ENCODE measurements at places on chromosomes 13 and 19.

DNA sequence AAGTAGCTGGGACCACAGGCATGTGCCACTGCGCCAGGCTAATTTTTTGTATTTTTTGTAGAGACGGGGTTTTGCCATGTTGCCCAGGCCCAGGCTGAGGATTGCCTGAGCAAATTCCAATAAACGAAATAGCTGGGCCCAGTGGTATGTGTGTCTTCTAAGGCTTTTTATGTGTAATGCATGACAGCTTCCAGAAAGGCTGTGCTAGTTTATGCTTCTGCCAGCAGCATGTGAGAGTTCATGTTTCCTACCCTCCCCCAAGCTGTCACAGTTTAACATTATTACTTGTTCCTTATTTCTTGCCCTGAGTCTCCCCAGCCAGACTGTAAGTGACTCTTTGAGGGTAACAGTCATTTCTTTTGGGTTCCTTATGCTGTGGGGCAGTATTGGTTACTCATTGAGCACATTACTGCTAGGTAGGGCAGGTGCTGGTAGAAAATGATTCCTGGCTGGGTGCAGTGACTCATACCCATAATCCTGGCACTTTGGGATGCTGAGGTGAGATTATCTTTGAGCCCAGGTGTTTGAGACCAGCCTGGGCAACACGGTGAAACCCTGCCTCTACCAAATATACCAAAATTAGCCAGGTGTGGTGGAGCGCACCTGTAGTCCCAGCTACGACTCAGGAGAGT, 13.6 kb downstream of the GPATCH1 start:
- peak; percentile 74 for DNase-seq

GRCh38 chr13:21216332-21216731, 39.9 kb downstream of the MRPL57 start:
- no peak for DNase-seq

- no peak for DNase-seq
Observed at GRCh38 chr13:71137101-71137500, 729.9 kb downstream of the DACH1 start.

DNA sequence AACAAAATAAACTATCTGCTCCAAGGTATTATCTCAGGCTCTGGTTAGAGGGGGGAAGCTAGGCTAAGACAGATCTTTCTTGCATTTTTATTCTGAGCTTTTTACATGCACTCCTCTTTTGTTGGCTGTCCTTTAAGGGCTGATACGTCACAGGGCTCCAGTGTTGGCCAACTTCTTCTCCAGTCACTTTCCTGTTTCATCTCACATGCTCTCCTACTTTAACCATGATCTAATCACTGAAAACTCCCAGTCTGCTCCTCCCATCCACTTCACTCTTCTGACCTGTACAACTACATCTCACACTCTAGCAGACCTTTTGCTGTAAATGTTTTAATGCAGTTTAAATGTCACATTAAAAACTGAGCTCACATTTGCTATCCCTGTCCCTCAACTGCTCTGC, 510.0 kb upstream of the KLF12 start:
- no peak for DNase-seq

- DNase-seq = no peak
Observed at GRCh38 chr19:43505941-43506340, 1.4 kb upstream of the PHLDB3 start.

DNA sequence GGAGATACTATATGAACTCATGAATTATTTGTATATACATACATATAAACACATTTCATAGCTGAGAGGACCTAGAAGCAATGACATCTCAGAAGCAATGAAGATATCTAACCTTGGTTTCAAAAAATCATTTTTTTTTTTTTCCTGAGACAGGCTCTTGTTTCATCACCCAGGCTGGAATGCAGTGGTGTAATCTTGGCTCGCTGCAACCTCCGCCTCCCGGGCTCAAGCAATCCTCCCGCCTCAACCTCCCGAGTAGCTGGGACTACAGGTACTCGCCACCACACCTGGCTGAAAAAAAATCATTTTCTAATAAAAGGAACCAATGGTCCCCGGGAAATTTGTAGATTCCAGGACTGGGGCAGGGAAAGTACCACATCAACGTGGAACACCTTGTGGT, 4.0 kb downstream of the ZNF565 start:
- DNase-seq = no peak

DNA sequence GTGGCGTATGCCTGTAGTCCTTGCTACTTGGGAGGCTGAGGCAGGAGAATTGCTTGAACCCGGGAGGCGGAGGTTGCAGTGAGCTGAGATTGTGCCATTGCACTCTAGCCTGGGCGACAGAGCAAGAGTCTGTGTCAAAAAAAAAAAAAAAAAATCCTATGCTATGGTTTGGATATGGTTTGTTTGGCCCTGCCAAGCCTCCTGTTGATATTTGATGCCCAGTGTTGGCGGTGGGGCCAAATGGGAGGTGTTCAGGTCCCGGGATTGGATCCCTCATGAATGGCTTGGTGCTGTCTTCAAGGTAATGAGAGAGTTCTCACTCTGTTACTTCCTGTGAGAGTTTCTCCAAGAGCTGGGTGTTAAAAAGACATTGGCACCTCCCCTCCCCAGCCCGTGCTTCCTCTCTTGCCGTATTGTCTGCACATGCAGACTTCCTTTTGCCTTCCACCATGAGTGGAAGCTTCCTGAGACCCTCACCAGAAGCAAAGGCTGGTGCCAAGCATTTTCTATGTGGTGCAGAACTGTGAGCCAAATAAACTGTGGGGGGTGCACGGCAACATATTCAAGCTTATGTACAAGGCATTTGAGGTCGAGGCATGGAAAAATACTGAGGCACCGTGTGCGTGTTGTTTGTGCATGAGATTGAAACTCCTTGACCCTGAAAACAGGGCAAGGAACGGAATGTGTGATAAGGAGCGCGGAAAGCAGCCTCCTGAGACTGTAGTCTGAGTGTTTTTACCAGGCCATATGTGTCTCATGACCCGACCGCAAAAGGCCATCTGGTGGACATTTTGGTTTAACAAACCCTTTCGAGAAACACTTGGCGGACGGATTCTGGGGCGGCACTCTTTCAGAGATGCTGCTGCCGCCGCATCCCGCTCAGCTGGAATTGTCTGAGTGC, 7.3 kb downstream of the SIGLEC9 start:
- no peak for DNase-seq

- DNase-seq = no peak
Observed at GRCh38 chr13:73602295-73602694, 531.9 kb downstream of the KLF12 start.

GRCh38 chr13:53151336-53152056, 122.9 kb downstream of the OLFM4 start:
- DNase-seq = peak; percentile 56

- no peak for DNase-seq
Observed at GRCh38 chr13:70469077-70469476, 360.8 kb upstream of the KLHL1 start.

DNA sequence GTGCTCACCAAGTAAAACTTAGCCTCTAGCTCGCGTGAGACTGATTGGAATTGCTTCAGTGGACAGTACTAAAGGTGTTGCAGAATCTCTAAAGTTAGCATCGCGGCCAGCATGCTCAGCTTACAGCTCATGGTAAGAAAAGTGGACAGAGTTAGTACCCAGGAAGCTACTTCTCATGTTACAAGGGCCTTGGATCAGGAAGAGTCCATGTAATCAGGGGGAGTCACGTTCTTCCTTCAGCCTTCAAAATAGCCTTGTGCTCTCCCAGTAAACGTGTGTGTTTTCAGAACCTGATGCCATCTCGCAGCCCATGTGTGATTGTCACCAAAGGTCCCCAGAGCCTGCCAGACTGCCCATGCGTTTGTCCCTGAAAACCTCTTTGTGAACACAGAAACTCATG, 195.8 kb upstream of the RNF113B start:
- DNase-seq = peak; percentile 87

- no peak for DNase-seq
Observed at GRCh38 chr19:36398571-36398970, 19.6 kb upstream of the ZFP14 start.

DNA sequence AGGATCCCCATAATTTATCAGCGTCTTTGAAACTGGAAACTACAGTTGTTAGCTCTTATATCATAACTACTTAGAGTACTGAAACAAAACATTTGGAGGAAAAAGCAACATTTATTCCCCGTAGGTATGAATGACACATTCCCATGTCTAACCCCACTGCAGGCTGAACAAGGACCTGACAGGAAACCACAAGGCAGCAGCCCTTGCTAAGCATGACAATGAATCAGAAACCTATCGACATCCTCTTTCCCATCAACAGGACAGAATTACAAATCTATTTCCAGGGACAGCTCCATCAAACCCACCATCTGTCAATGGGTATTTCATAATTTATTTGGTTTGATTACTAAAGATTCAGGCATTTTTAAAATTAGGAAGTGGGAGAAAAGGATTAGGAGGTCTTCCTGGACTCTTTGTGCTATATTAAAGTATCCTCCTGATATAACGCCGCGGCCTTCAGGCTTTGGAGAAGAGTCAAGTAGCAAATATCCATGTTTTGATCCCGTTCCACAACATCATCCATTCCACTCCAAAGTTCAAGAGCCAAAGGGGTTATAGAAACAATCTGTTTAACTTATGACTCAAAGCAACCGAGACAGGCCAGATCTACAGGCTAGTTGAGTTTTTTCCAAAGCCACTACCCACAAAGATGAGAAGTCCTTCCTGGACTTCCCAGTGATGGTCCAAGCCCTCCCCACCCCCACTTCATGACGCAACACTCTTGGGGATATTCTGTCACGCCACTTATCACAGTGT, 51.1 kb downstream of the FAM216B start:
- DNase-seq = no peak

DNA sequence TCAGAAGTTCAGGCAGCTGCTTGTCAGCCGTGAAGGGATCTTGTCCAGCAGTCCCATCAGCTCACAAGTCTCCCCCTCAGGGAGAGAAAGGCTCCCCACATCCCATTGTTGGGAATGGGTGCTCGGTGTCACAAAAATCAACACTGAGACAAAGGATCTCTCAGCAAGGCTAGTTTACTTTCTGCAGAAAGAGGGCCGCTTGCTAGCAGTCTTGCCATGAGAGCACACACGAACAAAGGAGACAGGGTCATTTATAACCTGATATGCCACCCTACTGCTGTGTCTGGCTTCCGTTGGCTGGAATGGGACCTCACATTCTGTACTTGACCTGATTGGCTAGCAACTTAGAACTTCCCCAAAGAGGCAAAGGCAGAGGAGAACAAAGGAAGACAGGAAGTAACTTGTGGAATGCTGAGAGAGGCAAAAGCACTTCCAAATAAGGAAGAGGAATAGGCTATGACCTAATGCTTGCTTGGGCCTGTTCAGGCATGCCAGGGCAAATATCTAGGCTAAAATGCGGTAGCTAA, 8.7 kb upstream of the IGFL3 start:
- peak; percentile 48 for DNase-seq

- no peak for DNase-seq
Observed at GRCh38 chr13:52786766-52787165, 47.1 kb upstream of the CNMD start.

GRCh38 chr19:23515551-23515950, 120.3 kb upstream of the ZNF91 start:
- DNase-seq = no peak

DNA sequence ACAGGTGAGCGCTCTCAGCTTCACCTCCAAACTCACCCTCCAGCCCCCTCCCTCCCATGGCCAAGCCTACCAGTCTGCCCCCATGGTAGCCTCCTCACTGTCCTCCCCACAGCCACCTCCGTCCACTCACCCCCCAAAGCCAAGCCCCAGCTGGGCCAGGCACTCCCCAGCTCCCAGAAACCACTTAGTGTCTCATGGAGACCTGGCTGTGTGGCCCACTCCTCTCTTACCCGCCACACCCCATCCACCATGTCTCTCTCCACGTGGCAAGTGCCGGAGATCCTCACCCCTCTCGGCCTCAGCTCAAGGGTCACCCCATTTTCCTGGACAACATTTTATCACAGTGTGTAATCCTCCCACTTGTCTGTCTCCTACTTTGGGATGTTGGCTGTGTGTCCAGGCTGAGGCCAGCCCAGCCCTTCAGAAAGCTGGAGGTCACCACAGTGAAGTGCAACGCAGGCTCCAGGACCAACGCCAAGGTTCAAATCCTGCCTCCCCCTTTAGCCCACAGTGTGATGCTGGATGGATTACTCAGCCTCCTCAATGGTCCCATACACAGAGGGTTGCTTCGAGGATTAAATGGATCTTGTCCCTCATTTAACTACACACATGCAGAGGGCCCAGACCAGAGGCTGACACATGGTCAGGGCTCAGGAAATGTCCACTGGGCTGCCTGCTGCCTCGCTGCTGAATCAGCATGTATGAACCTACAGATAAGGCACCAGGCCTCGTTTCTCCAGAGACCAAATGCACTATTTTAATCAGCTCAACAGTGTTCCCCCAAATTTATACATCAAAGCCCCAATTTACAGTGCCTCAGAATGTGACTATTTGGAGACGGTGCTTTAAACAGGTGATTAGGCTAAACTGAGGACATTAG, 71.3 kb downstream of the CEBPG start:
- DNase-seq = no peak

GRCh38 chr19:13929956-13930355, 8.3 kb downstream of the PODNL1 start:
- no peak for DNase-seq

- no peak for DNase-seq
Observed at GRCh38 chr13:98987275-98987674, 9.4 kb upstream of the DOCK9 start.

DNA sequence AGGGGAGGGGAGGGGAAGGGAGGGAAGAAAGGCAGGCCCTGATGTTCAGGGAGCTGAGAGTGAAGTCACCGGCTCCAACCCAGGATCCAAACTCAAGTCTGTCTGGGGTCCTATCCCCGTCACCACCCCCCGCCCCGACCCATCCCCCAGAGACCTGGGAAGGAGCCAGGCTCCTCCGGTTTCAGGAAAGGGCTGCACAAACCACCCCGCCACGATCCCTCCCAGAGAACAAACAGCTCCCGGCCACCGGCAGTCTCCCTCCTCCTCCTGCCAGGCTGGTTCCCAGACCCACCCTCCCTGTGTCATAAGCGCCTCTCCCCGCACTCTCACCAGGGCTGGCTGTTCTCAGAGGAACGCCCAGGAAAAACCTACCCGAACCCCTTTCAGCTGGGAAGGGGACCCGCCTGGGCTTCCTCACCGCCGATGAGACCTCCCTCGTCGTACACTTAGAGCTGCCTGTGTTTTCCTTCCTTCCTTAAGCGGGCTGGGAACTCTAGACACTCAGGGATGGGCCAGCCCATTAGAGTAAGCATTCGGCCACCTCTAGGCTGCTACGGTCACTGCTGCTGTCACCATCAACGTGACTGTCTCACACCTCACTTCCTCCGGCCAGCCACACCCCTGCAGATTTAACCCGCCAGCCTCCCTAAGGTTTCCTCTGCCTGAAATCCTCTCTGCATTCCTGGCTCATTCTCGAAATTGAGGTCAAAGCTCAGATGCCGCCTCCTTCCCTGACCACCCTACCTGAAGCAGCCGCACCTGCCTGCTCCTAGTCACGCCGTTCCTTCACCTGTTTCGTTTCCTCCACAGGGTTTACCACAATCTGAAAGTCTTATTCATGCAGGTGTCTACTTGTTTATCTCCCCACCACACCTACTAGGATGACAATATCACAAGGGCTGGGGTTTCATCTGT, 6.3 kb upstream of the RDH13 start:
- no peak for DNase-seq

- no peak for DNase-seq
Observed at GRCh38 chr19:456547-457110, 4.2 kb downstream of the SHC2 start.

- DNase-seq = no peak
Observed at GRCh38 chr13:37685206-37685605, 86.6 kb upstream of the POSTN start.

- DNase-seq = peak; percentile 46
Observed at GRCh38 chr13:111531505-111531904, 211.1 kb downstream of the TEX29 start.

- no peak for DNase-seq
Observed at GRCh38 chr13:36772853-36773252, 46.2 kb upstream of the RFXAP start.

GRCh38 chr13:27110056-27110746, 61.4 kb downstream of the USP12 start:
- no peak for DNase-seq
